COLO829 (cell line): ENCODE measurements at places on chromosomes 5 and 9.

DNA sequence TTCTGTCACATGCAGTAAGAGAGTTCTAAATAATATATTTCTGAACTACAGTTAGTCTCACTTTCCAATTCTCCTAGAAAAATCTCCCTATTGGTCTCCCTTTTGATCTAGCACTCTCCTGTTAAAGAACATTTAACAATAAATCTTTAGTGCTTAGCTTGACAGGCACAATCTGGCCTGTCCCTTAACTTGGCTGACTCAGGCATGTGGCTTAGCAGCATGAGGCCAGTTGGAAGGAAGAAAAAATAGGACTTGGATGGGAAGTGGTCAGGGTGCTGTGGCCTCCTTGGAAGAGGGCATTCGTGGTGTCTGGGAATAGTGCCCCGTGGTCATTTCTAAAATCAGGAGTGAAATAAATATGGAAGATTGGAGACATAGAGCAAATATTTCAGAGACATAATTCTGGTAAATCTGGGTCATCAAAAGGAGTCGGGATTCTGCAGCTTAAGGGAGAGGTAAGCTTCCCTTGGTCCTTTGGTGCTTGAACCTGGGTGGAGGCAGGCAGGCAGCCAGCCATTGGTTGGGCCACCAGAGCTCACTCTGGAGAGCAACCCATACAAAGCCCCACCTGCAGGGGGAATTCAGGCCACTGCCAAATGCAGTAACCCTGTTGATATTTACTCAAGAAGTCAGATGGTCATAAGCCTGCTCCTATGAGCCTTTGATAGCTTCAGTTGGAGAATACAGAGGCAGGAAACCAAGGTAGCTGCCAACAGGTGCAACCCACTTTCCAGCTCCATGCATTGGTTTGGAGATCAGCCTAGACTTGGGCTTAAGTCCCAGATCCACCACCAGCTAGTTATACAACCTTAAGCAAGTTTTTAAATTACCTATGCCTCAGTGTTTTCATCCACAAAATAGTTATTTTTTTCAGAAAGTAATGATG lies 28.8 kb upstream of the TLE4 start:
- no peak for DNase-seq

GRCh38 chr5:34524123-34524522 lies 132.0 kb upstream of the RAI14 start:
- no peak for DNase-seq

GRCh38 chr9:93130861-93131481 lies 3.1 kb downstream of the NINJ1 start:
- no peak for DNase-seq

DNA sequence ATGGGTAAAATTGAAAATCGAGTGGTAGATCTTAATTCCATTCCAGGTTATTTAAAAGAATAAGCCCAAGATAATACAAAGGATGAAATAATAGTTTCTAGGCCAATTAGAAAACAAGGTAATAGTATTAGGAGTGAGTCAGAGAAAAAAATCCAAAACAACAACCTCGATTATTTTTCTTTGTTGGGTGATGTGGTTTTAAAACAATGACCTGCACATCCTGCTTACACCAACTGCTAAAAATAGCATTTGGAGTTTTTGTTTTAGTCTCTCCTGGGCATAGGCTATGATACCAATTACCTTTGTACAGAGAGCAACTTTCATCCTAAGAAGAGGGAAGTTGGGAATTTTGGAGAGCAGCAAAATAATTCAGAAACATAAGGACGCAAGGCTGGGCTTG lies 101.7 kb upstream of the MYO10 start:
- DNase-seq, result no peak

DNA sequence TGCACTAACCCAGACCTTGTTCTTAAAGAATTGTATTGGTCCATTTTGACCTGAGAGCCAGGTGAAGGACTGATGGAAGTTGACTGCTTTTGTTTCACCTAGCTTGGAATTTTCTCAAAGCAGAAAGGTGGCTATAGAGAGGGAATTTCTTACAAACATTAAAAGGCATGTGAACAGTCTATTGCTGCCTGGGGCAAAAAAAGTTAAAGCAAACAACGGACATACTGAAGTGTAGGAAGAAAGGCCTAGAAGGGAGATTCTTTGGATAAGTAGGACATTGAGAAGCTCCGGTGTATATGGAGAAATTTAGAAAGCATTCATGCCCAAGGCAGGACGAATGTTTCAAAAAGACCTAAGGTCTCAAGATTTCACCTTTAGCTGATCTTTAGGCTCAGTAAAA lies 11.7 kb downstream of the CATSPER3 start:
- DNase-seq, result no peak

DNA sequence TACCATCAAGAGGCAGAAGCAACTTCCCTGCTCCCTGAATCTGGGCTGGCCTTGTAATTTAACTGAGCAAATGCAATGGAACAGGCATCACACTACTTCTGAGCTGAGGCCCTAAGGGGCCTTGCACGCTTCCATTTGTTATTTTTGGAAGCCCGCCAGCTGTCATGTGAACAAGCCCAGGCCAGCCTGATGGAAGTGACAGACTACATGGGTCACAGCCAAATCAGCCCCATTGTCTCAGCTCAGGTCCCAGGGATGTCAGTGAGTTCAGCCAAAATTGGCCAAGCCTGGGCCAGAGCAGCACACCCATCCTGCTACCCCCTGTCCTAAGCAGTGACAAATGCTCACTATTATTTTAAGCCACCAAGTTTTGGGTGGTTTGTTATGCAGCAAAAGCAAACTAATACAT lies 72.8 kb downstream of the PRRT1B start:
- DNase-seq, result no peak

- no peak for DNase-seq
Observed at GRCh38 chr5:88390481-88390880, 121.8 kb upstream of the TMEM161B start.

DNA sequence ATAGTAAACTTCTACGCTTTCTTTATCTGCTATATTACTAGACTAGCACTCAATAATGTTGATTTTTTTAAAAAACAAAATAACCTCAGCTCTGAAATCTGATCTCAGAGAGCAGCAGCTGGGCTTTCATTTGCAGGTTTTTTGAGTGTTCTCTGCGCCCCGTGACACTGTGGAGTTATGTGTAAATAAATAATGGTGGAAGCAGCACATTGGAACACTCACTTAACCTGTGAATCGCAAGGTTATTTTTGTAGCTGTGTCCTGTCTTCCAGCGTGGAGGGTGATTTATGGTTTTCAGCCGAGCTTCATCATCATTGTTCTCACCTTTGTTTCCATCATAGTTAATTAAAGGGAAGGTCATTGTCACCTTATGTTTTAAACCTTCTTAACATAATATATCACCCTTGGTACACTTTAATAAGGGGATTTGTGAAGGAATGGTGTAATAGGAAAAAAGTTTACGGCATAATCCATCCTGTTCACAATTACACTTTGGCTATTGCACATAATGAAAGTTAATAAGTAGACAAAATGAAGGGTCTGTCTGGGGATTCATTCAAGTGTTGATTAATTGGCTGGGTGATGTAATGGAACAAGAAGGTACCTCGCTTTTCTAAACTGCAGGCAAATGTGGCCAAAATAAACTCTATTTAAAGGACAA lies 493.3 kb upstream of the ADAMTS16 start:
- DNase-seq, result no peak

GRCh38 chr5:100904259-100904861 lies 1.3 kb upstream of the ST8SIA4 start:
- no peak for DNase-seq

- DNase-seq, result no peak
Observed at GRCh38 chr9:18658804-18659705, 185.1 kb downstream of the ADAMTSL1 start.

DNA sequence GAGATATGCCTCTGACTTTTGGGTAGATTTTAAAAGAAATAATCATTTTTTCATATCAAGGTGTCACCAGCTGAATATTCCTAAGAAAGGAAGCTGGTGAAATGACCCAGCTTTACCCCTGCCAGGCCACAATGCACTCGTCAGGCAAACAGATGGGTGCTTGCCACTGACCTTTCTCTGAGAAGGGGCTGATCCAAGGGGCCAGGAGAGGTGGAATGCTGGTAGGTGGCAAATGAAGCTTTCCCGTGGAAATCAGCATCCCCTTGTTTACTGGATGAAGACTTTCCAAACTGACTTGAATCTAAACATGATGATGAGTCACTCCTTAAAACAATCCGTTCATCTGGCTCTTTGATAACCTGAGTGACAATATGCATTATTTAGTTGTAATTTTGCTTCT lies 44.3 kb upstream of the PLPP6 start:
- DNase-seq, result no peak

- DNase-seq, result no peak
Observed at GRCh38 chr9:93646640-93647178, 70.3 kb downstream of the PHF2 start.

DNA sequence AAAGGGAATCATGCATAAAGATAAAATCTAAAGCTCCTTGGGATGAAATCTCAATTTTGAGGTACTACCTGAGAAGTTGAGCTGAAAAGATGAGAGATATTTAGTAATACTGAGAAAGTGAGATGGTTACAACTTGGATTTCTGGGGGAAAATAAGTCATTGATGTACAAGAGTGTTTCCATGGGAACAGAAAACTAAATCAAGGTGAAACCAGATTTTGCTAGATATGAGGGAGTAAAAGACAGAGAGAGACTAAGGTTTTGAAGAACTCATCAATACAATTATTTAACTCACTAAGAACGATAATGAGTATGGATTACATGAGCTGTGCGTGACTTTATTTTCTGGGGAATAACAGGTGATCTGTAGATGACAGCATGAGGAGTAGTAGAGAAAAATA lies 10.2 kb upstream of the ST8SIA4 start:
- no peak for DNase-seq

GRCh38 chr5:62306323-62306895 lies 403 bp downstream of the KIF2A start:
- no peak for DNase-seq

DNA sequence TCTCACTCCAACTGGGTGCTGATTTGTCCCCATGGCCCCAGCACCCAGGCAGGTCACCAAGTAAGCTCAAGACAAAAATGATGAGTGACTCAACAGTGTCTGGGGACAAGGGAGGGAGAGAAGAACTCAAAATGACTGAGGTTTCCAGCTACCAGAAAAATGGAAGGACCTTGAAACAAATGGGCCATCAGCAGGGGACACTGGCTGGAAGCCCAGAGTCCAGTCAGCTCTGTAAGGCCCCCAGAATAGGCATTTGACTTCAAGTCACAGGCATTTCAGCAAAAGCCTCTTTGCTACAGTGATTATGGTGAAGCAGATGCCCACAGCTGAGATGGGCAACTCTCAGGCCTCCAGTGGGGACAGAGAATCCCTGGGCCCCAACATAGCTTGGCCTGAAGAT lies 139.0 kb upstream of the GABRP start:
- no peak for DNase-seq

DNA sequence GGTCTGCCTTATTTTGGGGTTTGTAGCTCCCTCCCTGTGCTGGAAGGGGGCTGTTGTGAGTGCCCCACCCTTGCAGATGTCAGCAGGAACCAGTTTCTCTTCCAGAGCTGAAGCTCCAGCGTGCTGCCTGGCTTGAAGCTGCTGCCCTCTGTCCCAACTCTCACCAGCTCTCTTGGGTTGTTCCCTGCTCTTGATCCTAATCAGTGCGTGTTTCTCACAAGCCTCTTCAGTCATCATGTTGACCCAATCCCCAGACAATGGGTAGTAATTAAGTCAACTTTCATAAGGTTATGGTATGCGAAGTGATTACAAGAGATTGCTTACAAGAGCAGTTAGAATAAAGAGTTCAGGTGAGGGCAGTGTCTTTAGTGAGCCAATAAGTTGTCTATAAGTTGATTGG lies 57.0 kb downstream of the PDE8B start:
- DNase-seq, result no peak

GRCh38 chr9:36765077-36765390 lies 192.3 kb downstream of the MELK start:
- no peak for DNase-seq

DNA sequence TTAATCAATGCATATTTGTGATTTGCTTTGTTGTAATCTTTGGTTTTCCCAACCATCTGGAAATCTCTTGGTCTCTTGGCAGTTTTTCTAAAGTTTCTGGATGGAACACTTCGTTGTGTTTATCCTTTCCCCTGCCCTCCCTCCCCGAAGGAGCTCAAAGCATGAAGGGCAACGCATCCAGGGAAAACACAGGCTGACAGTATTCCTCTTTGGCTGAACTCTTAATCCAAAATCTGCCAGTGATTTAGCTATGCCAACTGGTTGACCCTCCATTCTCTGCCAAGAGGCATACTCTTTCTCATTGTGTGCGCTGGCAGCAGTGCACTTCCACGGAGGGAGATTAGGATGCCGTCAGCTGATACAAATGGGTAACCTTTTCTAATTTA lies 20.5 kb downstream of the ZBTB34 start:
- DNase-seq, result no peak

GRCh38 chr5:60916646-60917045 lies 28.2 kb downstream of the ERCC8 start:
- DNase-seq, result no peak

- DNase-seq, result no peak
Observed at GRCh38 chr5:14935341-14935740, 63.8 kb upstream of the ANKH start.

GRCh38 chr9:110316261-110317075 lies 21.2 kb downstream of the TXNDC8 start:
- no peak for DNase-seq

DNA sequence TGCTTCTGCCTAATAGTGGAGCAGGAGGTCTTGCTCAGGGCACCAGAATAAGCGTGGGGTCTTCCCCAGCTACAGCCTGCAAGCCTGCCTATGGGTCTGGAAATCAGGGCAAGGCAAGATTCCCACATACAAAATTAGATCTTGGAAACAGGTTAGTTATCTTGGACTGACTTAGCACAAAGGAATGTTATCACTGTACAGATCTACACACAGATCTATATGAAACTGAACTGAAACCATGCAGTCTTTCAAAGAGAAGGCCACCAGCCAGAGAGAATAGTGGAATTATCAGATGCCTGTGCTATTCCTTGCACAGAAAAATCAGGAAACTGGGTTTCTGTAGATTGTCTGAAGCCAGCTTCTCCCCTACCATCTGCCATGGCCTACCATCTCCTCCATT lies 585.7 kb downstream of the ACTL7B start:
- DNase-seq, result no peak

GRCh38 chr5:141825241-141825671 lies 53.0 kb downstream of the PCDH1 start:
- DNase-seq, result no peak

GRCh38 chr9:76159293-76159926 lies 234.8 kb downstream of the RFK start:
- DNase-seq, result no peak

GRCh38 chr9:131012023-131012334 lies 3.0 kb downstream of the LAMC3 start:
- DNase-seq, result no peak

DNA sequence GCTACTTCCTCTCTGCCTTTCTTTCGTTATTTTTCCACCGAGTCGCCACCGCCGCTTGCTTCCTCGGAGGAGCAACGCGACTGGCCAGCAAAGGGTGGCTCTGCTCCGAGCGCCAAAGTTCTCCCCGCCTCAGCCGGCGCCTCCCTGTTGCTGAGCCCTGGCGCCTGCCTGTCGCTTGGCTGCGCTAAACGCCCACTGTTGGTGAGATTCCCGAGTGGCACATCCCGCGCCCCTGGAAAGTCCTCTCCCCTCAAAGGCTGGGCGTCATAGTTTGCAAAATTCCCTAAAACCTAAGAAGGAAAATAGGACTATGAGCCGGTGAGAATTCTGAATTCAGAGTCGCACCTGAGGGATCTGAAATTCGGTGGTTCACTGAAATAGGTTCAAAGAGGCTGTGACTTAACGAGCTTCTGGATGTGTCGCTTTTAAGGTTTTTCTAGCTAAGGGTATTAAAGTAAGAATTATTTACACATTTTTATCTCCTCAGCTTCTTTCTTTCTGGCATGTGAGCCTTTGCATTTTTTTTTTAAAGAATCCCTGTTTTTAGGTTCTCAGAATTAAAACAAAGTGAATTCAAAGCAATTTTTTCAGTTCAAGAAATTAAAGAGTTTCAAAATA lies at the start of gene GRIN3A:
GRIN3A (minus strand) TSS at position 82 of the 618 bp plus-strand sequence. CDS start 668 bp downstream, outside the sequence.
- DNase-seq, result no peak
